ENCODE measurements at places on chromosomes 2 and 18.

DNA sequence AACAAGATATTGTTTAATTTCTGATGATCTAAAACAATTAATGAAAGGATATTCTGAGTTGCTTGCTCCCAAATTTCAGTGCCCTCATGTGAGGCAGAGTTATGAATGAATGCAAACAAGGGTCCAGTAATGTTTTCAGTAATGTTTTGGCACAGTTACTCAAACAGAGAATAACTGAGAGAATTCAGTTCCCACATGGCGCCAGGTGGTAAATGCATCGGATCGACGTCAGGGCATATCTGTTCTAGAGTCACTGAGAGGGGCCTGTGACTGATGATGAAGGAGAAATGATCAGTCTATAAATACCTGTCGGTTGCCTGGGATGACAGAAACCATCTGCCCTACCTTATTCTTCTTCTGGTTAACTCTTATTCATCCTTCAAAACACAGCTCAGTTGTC is 81.4 kb downstream of the KCNS3 start:
- DNase-seq = no peak

DNA sequence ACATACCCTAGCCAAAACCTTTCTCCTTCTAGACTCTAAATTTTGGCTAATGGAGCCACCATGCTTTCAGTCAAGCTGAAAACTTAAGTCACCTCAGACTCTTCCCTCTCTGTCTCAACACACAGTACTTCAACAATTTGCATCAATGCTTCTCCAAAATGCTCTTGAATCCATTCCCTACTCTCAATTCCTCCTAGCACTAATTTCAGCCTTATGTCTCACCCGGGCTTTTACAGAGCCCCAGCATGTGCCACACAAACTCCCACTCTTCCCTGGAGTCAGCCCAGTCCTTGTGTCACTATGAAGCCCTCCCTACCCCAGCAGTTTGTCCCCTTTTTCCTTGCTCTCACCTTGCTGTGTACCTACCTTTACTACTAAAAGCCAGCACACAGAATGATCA is 38.7 kb downstream of the AAK1 start:
- no peak for DNase-seq

- peak; percentile 56 for DNase-seq
These were observed 420.2 kb upstream of the CHST9 start for GRCh38 chr18:27605107-27605834.

DNA sequence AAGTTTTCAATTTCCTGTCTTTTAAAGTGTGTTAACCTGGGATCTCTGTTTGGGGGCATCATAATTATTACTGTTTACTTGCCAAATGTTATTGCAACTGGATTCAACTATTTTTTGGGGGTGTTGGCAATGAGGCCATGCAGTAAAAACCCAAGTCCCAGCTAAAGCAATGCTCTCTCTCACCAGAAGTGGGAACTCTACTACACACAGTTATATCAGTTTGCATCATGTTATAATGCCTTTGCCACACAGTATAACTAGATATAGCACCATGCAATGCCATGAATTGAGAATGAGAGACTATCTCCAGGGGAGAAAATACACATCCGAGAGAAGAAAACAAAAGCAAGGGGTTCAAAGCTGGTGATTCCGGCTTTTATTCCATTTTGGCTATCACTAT is 79.0 kb downstream of the GCA start:
- no peak for DNase-seq

DNA sequence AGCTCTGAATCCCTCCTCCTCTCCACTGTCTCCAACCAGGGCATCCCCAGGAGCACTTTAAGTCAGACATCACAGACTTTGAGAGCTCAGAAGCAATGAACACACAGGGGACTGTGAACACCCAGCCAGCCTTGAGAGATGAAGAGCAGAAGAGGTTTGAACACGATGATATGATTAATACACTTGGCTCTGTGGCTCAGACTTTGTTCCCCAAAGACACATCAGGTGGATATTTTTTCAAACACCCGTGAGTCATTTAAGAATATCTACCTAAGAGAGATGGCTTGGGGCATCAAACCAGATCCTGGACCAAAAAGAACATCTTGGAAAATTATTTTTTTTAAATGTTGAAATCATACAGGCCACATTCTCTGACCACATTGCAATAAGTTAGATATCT is 134.9 kb upstream of the OTOS start:
- no peak for DNase-seq

- no peak for DNase-seq
These were observed 144.1 kb downstream of the ZFP36L2 start for GRCh38 chr2:43082111-43082894.

- DNase-seq = no peak
These were observed 59.4 kb downstream of the ADD2 start for GRCh38 chr2:70708376-70709199.

- DNase-seq = no peak
These were observed 8.7 kb upstream of the ADGRF3 start for GRCh38 chr2:26355038-26355995.

GRCh38 chr2:241096979-241097378 is 5.1 kb downstream of the MTERF4 start:
- DNase-seq = no peak

DNA sequence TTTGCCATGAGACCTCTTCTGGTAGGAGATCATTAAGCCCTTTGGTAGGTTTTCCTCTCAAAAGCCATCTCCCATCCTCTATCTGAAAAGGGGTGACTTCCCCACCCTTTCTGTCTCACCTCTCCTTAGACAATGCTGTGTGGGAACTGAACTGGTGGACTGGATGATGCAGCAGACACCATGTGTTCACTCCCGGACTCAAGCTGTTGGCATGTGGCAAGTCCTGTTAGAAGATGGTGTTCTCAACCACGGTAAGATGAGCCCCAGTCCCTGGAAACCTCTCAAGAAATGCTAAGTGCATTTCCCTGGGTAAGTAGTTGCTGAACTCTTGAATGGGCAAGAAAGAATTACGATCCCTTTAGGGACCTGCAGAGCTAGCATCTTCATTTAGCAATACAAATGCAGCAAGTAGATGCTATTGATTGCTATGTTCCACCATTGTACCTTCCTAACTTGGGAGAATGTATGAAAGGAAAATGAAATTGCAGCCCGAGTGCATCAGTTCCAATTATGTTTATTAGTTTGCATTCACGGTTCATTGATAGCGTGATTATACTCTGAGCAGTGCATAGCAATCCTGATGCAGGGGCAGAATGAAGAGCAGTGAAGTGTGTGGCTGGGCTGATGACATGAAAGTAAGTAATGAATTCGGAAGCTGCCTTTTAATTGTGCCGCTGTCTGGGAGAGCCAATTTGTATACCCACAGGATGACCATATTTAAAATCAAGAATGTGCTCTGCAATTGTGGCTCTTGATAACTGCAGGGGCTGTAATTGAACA is 110.0 kb upstream of the MAP3K20 start:
- DNase-seq = no peak

- DNase-seq = no peak
These were observed 7.5 kb upstream of the CPS1 start for GRCh38 chr2:210548878-210549384.

GRCh38 chr2:165440367-165440766 is 29.1 kb upstream of the CSRNP3 start:
- no peak for DNase-seq

DNA sequence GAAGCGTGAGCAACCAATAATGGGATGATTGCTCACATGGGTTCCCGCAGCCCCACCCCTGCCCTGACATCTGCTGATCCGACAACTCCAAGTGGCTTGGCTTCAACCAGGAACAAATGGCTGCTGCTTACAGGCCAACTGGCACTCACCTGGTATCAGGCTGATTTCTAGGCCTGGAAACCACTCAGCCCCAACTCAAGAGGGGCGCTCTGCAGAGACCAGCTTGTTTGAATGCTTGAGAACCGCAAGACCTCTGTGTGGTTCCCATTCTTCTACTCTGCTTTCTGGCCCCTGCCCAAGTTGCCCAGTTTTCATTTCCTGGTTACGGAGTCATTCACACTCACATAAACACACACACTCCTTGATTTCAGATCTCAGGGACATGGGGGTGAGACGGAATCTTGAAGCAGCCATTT is 52.0 kb downstream of the TNP1 start:
- no peak for DNase-seq

GRCh38 chr2:177289824-177290628 is 25.5 kb upstream of the NFE2L2 start:
- no peak for DNase-seq

- no peak for DNase-seq
These were observed 735.2 kb downstream of the GALR1 start for GRCh38 chr18:77984833-77985232.

DNA sequence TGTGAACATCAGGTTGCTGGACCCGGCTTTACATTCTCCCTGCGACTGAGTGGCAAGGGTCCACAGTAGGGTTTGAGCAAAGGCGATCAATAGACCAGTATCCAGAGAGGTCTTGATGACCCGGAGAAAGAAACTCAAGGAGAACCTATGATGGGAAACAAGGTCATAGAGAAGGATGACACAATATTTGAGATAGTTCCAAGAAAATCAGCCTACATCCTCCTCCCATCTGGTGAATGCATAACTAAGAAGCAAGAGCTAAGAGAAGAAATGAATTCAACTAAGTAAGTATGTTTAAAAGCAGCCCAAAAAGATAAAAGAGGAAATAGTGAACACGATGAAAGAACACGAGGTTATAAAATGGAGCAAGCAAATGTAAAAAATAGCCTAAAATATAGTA is 166.3 kb downstream of the CD8B2 start:
- DNase-seq = no peak

- DNase-seq = no peak
These were observed 112.1 kb downstream of the KYNU start for GRCh38 chr2:142989273-142990204.

GRCh38 chr2:119349289-119349688 is 17.3 kb downstream of the C2orf76 start:
- no peak for DNase-seq

- DNase-seq = no peak
These were observed 112.4 kb downstream of the DCC start for GRCh38 chr18:52452427-52452826.

DNA sequence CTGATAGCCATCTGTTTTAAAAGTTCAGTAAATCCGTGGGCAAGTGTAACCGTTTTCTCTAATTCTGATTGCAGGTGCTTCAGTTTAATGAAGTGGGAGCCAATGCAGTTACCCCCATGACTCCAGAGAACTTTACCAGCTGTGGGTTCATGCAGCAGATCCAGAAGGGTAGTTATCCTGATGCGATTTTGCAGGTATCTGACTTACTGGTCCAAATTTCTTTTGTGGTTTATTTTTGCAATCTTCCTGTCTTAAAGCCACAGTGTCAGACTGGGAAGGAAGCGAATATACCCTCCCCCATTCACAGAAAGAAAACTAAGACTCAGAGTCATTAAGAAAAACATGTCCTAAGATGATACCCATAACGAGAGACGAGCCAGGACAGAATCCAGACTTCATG is 7.7 kb downstream of the SERPINB2 start:
- no peak for DNase-seq

DNA sequence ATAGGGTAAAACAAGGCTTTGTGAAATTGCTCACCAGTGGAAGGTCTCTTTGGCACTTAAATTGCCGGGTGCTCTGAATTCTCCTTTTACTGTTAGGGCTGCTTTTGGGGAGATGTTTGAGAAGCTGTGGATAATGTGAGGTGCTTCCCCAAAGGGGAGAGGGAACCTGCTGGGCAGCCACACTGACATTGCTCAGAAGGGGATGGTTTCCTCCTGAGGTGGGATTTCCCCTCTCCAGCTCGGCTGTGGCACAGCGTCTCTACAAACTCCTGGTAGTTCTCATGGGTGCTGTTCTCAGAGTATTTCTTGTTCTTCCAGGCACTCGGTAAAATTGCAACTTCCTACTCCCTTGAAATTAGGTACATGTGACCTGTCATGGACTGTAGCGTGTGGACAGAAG is 124.2 kb downstream of the LPIN1 start:
- DNase-seq = no peak

DNA sequence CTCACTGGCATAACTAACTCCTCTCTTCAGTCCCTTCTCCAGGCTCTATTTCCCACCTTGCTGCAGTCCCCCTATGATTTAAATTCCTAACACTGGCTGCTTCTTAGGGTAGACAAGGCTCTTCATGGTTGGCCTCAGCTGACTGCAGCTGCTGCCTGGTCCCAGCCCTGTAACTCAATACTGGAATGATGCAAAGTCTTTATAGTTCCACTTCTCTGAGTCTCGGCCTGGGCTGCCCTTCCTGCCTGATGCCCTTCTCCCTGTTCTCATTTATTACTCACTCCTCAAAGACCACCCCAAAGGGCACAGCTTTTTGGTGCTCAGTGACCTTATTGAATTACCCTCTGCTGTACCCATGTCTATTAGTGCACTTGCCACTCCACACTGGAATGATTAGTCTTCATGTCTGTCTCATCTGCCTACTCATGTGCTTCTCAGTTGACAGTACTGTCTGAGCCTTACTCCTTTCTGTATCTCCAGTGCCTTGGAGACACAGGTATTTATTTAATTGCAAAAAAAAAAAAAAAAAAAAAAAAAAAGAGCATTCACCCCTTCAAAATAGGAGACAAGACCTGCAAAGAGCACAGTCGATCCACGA is 199.4 kb upstream of the REV1 start:
- DNase-seq = peak; percentile 61

- DNase-seq = no peak
These were observed 229.4 kb downstream of the HAUS1 start for GRCh38 chr18:46333431-46334135.

GRCh38 chr2:48113767-48114166 is 207.5 kb upstream of the FBXO11 start:
- DNase-seq = no peak

DNA sequence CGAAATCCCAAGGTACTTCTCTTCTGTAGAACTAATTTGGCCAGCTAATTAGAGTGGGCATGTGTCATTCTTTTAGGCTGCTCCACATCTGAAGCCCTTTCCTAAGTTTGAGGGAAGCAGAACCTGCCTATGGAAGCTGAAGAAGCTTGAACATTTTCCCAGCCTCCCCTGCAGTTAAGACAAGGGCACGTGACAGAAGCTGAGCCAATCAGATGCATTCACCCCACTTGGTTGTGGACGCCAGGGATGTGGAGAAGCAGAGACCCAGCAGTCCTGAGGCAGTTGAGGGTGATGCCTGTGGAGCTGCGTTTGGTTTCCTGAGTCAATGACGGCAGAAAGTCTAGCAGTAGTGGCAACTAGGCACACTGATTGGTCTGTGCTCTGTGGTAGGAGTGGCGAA is 26.1 kb upstream of the CERS6 start:
- no peak for DNase-seq

DNA sequence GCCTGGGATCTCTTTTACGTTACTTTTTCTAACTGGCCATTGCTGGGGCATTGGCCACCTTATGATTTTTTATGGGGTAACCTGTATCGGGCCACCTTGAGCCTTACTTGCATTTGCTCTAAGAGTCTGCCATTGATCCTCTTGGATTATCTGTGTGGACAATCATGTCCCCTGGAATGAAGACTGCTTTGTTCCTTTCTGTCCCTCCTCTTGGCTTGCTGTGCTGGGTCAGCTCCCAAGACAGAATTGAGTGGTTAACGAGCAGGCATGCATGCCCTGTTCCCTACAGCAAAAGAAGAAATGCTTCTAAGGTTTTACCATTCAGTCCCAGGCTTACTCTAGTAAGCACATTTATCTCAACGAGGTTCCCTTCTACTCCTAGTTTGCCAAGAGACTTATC is 46.3 kb downstream of the MAL start:
- DNase-seq = no peak

All from left renal cortex interstitium (tissue), 4 donors.